ENCODE measurements at places on chromosomes 1 and 21.

GRCh38 chr1:46300673-46301405 lies 2.6 kb downstream of the LRRC41 start:
- no peak for DNase-seq

DNA sequence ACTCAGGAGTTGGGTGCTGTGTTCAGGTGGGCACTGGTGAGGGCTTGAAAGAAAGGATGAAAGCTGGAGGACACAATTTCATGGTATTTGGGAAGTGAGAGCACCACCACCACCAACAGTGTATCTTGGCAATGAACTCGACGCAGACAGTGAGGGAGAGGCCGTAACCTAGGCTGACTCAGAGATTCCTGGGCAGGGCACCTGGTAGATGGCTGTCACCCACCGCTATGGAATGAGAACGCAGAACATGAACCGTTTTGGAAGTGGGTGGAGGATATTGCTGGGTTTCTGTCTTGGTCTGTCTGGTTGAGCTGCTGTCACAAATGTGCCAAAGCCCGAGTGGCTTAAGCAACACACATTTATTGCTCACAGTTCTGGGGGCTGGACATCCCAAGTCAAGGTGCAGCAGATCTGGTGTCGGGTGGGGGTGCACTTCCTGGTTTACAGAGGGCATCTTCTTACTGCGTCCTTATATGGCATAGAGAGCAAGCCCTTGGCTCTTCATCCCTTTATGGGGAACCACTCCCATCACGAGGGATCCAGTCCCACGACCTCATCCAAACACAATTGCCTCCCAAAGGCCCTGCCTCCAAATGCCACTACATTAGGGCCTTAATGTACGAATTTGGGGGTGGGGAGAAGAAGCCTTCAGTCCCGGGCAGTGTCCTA lies 246.3 kb downstream of the SIPA1L2 start:
- no peak for DNase-seq

DNA sequence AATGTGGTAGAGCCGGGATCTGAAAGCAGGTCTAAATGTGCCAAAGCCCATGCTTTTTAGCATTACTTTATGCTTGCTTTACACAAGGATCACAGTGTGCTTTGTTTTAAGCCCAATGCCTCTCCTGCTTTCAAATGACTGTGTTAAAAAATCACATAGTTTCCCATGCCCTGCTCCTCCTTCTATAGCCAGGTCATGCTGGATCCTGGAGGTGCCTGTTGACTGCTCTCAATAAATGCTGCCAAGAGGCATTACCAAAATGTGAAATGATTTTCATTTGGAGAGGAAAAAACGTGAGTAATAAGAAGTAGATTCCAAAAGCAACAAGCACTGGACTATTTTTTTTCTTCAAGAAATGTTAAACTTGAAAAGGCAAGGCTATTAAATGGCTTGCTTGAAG lies 420.7 kb upstream of the USP24 start:
- DNase-seq = no peak

DNA sequence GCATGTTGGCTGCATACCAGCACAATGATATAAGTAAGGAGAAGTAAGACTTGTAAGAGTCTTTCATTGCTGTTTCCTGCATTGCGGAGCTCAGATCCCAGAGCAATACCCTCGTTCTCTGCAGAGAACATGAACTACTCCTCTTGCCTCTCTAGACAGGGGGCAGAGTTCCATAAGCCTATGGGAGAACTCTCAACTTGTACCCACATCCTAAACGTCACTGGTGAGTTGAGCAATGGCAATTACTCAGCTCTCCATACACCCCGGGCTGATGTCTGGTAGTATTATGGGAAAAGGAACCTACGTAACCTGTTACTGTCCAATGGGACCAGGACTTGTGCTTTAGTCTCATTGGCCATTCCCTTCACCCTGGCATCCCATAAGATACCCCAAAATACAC lies 27.3 kb upstream of the ZNF496 start:
- DNase-seq = no peak

DNA sequence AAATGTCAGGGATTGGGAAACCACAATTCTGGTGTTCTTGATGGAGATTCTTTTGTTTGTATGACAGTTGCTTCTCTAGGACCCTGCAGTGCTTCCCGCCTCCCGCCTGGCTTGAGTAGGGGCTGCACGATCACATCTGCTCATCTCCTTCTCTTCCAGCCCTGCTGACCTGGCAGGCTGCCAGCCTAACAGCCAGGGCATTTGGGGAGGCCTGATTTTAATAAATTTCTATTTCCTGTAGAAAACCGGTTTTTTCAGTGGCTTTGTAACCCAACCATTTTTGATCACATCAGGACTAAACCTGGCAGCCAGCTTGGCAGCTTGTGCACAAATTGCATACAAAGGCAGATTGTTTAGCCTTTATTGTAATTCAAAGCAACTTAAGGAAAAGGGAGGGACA lies 78.9 kb downstream of the UBE2U start:
- no peak for DNase-seq

All from GM10248 (cell line).